ENCODE measurements at places on chromosomes 1 and 21.

DNA sequence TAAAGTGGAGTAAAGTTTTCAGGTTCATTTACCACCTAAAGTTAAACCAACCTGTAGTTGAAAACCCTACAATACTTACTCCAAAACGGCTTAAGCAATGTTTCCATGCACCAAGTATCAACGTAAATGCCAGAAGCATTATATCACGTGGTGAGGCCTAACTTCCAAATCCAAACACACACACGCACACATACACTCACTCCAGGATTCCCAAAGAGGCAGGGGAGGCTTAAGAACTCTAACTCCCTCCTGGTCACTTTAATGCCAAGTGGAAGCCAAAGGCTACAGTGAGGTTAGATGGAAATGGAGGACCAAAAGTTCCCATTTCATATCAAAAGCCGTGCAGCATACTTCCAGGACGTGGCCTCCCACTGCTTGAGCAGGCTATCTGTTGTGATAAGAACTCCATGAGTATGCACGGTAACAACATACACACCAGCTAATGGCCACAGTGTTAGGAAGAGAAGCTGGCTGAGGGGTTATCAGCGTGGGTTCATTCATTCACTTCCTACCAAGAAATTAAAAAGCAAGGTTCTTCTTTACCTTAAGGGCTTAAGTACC, 224.1 kb downstream of the SLC45A1 start:
- no peak for DNase-seq

- no peak for DNase-seq
Measured at GRCh38 chr1:65577278-65577677, 156.8 kb downstream of the LEPR start.

DNA sequence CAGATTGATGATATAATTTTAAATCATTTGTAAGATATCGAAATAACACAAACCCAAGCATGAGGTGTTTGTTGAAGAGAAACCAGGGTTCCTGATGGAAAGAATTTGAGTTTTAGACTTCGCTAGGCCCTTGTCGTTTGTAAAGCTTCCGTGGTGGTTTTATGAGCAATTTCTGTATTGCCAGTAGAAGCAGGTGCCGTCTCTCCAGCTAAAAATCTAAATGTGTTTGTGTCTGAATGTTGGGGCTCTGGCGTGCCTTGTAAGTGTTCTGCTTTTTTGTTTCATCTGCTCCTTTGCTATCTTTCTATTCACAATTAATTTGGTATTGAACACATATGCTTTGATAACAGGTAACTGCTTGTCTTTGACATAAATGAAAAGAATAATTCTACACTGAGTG, 27.5 kb downstream of the CHRM3 start:
- DNase-seq, result no peak

- DNase-seq, result no peak
Measured at GRCh38 chr1:19381261-19381660, 69.1 kb downstream of the SLC66A1 start.

DNA sequence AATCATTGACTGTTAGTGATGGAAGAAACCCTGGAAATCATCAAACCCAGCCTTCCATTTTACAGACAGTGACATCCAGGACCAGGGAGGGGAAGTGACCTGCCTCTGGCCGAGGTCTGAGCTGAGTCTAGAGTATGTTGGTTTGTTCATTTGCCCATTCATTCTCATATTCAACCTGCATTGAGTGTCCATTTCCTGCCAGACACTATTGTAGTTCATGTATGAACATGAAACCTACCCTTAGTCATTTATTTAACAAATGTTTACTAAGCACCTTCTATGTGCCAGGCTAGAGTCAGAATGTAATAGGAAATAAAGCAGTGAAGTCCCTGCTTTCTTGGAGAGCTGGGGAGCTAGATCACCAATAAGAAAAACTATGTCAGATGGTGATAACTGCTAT, 51.3 kb downstream of the KCND3 start:
- no peak for DNase-seq

GRCh38 chr1:52503706-52504105, 49.2 kb downstream of the TUT4 start:
- DNase-seq, result no peak

- DNase-seq, result no peak
Measured at GRCh38 chr1:202742496-202742895, 32.2 kb upstream of the SYT2 start.

DNA sequence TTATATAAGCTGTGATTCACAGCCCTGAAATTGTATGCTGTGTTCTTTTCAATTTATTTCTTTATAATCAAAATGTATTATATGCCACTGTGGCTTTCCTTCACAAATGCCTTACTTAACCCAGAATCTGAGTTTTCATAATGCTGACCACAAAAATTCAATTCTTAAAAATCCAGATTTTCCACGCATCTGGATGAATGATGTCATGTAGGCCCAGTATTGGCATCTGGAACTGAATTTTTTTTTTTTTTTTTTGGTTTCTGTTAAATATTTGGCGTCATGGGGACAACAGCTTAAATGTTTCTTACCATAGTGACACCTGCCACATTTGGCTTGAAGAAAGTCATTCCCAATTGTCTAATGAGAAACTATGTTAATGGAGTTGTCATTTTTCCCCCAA, 296.8 kb downstream of the TM2D1 start:
- DNase-seq, result no peak

- DNase-seq, result no peak
Measured at GRCh38 chr1:32192220-32192948, 8.0 kb upstream of the CCDC28B start.

DNA sequence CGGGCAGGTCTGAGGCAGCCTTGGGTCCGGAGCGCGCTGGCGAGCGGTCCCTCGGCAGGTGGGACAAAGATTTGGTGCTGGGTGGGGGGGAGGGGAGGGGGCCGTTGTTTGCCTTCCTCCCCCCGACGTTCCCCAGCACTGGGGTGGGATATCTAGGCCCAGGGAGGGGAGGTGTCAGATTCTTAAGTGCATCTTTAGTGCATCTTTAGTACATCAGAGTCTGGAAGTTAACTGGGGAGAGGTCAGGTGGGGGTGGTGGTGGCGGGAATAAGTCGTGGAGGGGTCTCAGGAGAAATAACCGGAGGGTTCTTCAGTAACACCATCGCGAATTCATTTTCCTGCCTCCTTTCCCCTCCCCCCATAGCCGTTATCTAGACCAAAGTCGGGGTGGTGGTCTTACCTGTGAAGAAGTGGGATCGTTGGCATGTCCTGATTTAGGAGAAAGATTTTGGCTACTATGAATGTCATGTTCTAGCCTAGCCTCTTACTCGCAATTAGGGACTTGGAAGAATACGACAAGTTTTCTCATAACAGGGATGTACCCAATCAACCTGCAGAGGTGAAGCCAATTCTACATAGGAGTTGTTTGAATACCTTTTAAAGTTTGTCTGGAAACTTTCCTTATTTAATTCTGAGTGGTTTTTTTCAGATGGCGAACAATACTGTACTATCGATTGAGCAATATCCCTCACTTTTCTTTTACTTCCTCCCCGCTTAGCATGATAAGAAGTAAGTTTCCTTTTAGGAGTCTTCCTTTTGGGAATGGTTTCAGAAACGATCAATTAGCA, 886 bp downstream of the ZMYM4 start:
- DNase-seq, result peak; percentile 9

DNA sequence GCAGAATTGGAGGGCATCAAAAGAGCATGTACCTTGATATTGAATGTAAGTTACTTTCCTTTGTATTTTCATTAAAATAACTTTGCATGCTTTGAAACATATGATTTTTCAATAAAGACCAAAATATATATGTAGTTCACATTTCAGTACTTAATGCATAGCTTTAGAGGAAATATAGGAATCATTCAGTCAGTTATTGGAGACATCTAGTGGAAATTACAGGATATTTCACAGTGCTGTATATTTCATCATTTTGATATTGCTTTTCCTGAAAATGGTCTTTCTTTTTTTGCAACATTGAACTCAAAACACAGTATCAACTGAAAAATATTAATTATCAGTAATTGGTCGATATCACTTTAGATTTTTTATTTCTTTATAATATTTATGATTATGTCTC, 375.8 kb downstream of the NCAM2 start:
- DNase-seq, result no peak

DNA sequence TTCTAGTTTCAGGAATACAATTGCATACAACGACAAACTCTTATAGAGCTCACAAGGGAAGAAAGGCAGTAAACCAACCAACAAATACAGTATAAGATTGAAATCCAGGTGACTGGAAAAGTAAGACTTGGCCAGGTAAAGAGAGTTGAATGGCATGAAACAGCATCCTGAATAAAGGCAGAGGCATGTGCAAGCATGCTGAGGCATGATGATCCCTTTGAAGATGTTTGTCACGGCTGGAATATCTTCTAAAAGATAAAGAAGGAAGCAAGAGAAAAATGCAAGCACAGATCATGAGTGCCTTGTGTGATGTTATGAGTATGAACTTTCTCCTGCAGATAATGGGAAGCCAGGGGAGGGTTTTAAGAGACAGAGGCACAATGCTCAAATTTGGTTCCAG, 83.3 kb upstream of the SPATA6 start:
- no peak for DNase-seq

- DNase-seq, result no peak
Measured at GRCh38 chr1:11822091-11822490, 16.1 kb downstream of the CLCN6 start.

- no peak for DNase-seq
Measured at GRCh38 chr1:225534135-225534534, 106.3 kb upstream of the LBR start.

GRCh38 chr1:223802032-223802431, 43.7 kb downstream of the TP53BP2 start:
- DNase-seq, result no peak

DNA sequence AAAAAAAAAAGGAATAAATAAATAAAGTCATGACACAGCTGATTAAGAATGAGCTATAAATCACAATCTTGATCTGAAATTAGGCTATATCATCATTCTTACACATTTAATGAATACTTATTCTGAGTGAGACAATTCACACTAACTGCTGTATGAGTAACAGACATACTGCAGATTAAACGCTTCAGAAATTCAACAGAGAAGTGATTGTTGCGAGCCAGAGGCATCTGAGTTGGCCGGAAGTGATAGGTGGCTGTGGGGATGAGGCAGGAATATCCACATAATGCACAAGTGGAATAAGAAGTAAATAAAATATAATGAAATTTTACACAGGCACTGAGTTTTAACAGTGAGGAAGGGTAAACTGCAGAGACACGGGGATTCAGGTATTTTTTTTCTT, 142.4 kb downstream of the APP start:
- no peak for DNase-seq

GRCh38 chr1:20483833-20484518, 2.0 kb downstream of the CAMK2N1 start:
- DNase-seq, result no peak

DNA sequence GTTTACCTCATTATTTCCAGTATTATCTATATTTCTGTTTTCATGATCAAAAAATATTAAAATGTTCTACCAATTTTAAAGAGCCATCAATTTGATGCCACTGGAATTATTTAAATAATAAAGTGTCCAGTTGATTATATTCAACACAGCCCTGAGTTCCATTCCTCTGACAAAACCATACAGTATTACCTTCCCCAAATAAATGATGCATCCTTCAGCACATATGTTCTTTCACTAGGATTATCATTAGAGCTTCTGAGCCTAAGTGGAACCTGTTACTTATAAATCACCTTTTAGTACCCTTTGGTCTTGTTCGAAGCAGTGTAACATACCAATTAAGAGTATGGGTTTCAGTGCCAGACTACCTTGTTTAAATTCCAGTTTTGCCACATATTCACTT, 17.3 kb upstream of the PLEKHO1 start:
- DNase-seq, result no peak

- no peak for DNase-seq
Measured at GRCh38 chr1:245060684-245061374, 94.0 kb upstream of the KIF26B start.

GRCh38 chr1:5734996-5735395, 257.2 kb downstream of the NPHP4 start:
- no peak for DNase-seq

DNA sequence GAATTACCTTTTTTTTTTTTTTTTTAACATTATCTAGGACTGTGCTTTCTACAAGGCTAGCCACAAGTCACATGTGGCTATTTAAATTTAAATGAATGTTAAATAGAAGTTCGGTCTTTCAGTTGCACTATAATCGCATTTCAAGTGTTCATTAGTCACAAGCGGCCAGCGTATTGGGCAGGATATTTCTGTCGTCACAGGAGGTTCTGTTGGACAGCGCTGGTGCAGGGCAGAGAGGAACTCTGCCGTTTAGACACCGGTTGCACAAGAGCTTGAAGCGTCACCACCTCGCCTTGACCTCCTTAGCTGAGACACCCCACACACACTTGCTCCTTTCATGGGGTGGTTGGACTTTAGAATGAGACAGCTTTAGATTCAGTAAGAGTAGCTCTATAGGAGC, 64.1 kb downstream of the BACE2 start:
- no peak for DNase-seq

DNA sequence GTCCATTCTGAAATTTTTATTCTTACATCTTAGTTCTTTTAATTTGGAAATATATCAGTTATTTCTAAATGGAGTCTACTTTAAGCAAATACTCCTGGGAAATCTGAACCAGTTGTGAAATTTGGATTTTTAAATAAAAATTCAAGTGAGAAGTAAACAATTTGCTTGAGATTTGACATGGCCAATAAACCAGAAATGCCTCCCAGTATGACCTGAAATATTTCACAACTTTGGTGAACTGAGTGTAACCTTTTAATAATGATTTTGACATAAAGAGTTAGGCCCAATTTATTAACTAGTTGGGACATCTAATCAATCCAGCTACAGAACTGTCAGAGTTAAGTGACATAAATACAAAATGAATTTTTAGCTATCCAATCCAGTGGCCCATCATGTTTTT, 192.0 kb downstream of the ZC3H11B start:
- DNase-seq, result no peak

- no peak for DNase-seq
Measured at GRCh38 chr1:30191154-30191702, 532.2 kb downstream of the MATN1 start.

- DNase-seq, result no peak
Measured at GRCh38 chr1:30169269-30169668, 554.1 kb downstream of the MATN1 start.

DNA sequence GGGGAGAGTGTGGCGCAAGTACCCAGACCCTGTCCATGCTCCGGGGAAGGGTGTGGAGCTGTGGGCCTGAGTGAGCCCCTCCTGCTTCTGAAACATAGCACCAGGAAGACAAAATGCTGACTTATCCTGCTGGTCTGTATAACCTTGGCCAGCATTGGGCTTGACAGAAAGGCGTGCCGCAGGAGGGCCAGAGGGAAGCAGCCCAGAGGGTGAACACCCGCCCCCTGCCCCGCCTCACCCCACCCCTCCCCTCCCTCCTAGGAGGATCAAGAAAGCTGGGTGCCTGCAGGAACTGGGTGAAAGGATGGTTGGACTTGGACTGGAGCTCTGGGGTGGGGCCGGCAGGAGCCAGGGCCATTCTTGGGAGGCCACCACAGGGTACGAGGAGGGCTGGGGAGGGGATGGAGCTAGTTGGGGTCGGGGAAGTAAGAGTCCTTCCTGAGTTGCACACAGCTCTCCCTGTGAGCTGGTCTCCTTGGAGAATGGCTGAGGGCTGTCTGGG, 27.1 kb downstream of the PTPRF start:
- DNase-seq, result peak; percentile 33
